Fibroblast of skin of scalp (primary cell): ENCODE measurements at places on chromosomes 4 and X.

DNA sequence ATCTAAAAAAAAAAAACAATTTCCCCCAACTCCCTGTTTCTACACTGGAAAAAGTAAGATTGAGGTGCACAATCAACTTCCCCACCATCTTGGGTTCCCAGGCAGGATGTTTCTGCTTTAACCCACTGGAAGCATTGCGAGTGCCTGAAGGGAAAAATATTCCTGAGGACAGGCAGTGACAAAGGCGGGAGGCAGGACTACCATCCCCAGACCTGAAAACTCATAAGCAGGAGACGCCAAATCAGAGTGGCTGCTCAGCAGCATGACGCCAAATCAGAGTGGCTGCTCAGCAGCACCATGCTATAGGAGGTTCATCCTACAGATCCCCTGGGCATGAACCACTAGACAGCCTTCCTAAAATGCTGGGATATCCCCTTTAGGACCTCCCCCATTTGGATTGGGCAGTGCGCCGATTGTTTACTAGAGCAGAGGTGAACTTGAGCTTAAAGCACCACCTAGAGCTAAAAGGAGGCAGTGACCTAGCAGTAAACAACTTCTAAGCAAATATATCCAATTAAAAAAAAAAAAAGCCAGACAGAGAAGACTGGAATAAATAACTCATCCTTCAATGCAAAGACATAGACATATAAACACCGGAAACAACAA, 35.0 kb upstream of the GK start:
- DNase-seq = no peak

DNA sequence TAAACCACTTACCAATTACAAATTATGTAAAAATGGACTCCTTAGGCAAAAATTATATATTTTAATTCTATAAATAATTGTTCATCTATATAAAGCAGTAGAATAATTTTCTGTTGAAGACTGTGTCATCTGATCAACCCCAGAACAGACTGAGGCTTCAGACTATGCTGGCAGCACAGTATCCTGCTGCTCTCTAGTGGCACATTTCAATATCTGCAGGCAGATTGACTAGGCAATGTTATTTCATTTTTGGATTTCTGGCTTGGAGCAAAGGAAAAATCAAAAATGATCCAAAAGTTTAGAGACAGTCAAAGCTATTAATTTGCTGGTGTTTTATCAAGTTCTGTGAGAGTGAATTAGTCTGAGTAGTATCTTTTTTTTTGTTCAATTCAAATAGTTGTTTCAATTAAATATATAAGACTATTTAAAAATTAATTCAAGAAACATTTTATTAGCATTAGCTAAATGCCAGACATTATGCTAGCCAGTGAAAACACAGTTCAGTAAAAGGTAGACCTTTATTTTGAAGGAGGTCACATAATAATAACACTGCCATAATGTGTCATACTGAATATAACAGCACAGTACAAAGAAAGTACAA, 21.3 kb upstream of the SULT1E1 start:
- DNase-seq = peak; percentile 54

DNA sequence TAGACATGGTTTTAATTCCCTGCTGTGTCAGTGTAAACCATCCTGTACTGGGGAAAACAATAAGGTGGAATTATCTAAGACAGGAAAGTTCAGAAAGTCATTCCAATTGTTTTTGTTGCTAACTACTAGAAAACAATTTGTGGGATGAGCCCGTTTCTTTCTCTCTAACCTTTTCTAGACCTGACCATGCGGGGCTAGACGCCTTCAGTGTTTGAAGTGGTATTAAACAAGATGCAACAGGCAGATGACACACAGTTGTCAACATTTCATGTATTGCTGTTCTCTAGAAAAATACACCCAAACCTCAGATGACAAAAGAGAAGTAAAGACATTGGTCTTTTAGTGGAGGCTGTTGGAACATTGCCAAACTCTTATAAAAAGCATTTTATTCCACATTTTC, 105.7 kb downstream of the FRAS1 start:
- no peak for DNase-seq

GRCh38 chr4:148161601-148162000, 280.6 kb downstream of the NR3C2 start:
- DNase-seq = no peak

- no peak for DNase-seq
Measured at GRCh38 chr4:104615496-104615895, 120.8 kb upstream of the CXXC4 start.

GRCh38 chr4:38279650-38280322, 319.6 kb downstream of the PTTG2 start:
- DNase-seq = no peak

GRCh38 chr4:68655764-68656444, 14.5 kb downstream of the UGT2B15 start:
- no peak for DNase-seq

DNA sequence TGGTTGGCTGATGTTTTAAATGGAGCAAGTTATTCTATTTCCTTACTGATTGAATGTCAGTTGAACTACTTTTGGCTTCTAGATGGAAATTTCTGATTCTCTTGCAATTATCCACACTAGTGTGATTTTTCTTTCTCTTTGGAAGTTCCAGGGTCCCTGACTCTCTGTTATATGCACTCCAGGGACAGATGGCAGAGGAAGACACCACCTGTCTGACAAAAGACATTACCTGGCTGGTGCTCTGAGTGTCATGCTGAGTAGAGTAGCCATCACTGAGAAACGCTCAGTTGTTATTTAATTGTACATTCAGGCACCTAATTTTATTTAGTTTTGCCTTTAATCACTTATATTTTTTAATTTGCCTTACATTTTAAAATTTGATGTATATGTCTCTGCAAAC, 105.4 kb upstream of the TLL1 start:
- DNase-seq = no peak

DNA sequence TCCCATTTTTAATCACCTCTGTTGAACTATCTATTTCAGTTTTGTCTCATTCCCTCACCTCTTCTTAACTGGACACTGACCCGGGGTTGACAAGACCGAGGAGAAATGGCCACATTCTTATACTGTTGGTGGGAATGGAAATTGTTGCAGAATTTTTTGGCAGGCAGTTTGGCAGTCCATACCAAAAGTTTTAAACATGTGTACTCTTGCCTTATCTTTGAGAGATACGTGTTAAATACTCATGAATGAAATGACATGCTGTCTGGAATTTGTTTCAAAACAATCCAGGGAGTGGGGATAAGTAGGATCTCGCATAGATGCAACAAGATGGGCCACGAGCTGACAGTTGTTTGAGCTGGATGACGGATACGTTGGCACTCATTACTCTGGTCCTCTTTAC, 12.1 kb downstream of the FGFBP1 start:
- peak; percentile 36 for DNase-seq

DNA sequence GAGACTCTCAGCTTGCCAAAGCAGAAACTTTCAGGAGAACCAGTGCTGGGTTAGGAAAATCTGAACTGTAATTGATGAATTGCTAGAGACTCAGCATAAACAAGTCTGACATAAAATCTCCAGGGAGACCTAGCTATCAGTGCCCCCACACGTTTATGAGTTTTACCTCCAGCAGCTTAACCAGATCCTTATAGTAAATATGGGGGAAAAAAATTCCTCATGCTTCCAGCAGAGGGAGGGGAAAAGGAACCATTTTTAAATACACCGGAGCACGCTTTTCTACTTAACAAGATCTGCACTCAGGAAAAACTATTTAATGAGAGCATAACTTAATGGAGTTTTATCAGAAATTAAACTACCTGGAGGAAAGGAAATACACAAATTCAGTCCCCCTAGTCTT, 1040.7 kb upstream of the INTU start:
- DNase-seq = peak; percentile 20

DNA sequence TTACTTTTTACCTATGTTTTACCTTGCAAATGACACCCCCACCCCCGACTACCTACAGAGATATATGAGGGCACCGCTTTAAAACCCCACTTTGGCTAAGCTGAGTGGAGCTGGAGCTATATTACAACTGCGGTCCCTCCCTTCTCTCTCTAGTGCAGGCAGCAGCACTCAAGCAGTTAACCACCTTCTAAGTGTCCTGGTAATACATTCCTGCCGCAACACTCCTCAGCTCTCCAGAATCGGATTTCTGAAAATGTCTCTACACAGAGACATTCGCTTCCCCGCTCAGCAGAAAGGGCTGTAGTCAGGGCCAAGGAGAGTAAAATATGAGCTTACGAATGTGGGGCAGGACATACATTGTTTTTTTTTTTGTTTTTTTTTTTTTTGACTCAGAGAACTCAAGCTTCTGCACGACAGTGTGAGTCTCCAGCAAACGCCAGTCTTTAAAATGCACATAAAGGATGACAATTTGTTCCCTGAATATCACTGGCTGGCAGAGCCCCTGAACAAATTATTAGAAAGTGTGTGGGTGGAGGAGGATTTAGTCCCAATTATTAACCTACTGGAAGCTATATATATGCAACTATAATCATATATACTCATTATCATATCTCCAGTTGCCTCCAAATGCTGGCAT, 287.0 kb upstream of the TET2 start:
- no peak for DNase-seq

DNA sequence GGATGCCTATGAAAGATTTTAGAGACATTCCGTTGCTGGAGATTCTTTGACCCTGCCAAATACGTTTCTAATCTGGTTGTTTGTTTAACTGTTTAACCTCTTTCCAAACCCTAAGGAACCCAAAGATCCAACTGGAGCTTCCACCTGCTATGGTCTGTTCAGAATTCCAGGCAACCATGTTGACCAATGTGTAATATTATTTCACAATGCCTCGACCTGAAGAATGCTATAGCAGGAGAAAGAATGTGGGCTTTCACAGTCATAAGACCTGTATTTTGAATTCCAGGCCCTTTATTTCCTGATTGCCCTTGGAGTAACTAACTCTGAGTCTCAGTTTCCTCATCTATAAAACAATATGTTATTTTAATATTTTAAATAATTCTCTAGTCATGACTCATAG, 90.8 kb downstream of the COL25A1 start:
- peak; percentile 34 for DNase-seq

DNA sequence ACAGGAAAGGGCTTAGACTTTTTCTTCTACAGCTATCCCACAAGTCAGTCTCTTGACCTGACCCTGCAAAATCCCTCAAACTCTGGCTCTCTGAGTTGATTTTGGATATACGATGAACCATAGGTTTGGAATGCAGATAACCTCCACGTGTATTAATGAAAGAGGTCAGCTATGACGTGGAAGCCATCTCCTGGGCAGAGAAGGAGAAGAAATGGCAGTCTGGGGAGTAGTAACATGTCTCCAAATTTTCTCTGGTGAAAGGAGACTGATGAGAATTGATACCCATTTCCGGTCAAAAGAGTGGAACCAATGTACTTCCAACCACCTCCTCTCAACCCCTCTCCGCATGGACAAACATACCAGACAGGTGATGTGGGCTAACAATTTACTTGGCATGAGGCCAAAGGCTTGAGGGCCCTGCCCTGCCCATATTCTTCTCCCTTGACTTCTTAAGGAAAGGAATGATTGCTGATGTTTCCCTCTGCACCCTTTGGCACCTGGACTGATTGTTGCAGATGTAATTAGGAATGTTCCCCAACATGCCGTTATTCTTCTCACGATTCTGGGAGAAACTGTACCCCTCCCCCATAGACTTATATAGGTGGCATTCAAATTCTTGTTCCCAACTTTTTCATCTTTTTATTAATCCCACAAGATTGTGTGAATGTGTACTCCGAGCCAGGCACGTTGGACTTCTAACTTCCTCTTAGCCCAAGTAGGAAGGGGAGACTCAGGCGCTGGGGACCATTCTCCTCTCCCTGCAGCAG, 580 bp upstream of the PLS3 start:
- peak; percentile 28 for DNase-seq

DNA sequence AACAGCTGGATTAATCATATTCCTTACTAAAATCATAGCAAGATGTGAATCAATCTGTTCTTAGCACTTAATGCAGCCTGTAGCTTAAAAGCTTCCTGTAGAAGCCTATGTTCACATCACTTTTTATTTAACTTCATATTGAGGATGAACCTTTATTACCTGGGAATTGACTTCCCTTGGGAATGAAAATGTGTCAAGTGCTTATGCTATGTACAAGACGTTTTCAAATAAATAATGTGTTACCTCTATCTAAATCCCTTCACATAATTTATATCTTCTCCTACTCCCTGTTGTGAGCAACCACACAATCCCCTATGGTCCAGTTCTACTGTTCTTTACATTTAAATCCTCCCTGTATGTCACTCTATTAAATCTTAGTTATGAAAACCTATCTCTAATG, 633.1 kb downstream of the FSTL5 start:
- DNase-seq = no peak

- no peak for DNase-seq
Measured at GRCh38 chr4:113183032-113183605, 133.7 kb downstream of the ANK2 start.

GRCh38 chrX:19964017-19964710, 26.7 kb downstream of the BCLAF3 start:
- DNase-seq = no peak

GRCh38 chr4:53672873-53673272, 81.6 kb upstream of the LNX1 start:
- no peak for DNase-seq

- no peak for DNase-seq
Measured at GRCh38 chr4:180757927-180758326, 1485.3 kb upstream of the TENM3 start.

GRCh38 chr4:130479020-130479419, 1383.1 kb downstream of the C4orf33 start:
- peak; percentile 18 for DNase-seq

DNA sequence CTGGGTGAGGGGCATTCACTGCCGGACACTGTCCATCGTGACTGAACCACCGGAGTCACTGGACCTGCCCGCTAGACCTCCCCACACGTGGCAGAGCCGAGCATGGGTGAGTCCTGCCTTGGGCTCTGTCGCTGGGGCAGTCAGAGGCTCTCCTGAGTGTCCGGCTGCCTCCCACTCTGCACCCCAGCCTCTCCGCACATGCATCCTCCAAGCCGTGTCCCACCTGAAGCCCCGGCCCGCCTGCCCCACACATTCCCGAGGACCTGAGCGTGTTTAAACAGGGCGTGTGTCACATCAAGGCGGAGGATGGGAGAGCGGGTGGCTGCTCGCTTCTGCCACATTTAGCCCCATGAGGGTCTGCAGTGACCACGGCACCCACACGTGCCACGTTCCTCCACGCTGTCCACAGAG, 4.7 kb downstream of the CPLX1 start:
- DNase-seq = no peak

DNA sequence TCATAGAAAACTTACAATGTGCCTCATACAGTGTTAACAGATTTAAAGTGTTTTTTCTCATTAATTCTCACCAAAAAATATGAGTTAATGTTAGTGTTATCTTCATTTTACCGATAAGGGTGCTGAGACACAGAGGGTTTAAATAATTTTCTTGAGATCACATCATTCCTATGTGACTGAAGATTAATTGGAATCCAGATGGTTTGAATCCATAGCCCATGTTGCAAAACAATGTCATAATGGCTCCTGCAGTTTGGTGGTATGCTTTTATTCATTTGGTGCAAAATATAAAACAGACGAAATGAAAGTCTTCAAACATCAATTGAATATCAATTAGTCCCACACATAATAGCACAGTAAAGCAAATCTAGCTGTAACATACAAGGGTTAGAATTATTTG, 512.2 kb downstream of the FSTL5 start:
- DNase-seq = no peak

- DNase-seq = no peak
Measured at GRCh38 chr4:39255871-39256270, 73.5 kb downstream of the WDR19 start.
